ENCODE measurements at places on chromosomes 16 and 17. TPM values are rescaled to one million over a fixed set of nuclear protein-coding genes. Genes with fewer than 3 reads are reported as not detected.

- DNase-seq = no peak
Measured at GRCh38 chr16:27722892-27723450, 173.0 kb downstream of the KATNIP start.

DNA sequence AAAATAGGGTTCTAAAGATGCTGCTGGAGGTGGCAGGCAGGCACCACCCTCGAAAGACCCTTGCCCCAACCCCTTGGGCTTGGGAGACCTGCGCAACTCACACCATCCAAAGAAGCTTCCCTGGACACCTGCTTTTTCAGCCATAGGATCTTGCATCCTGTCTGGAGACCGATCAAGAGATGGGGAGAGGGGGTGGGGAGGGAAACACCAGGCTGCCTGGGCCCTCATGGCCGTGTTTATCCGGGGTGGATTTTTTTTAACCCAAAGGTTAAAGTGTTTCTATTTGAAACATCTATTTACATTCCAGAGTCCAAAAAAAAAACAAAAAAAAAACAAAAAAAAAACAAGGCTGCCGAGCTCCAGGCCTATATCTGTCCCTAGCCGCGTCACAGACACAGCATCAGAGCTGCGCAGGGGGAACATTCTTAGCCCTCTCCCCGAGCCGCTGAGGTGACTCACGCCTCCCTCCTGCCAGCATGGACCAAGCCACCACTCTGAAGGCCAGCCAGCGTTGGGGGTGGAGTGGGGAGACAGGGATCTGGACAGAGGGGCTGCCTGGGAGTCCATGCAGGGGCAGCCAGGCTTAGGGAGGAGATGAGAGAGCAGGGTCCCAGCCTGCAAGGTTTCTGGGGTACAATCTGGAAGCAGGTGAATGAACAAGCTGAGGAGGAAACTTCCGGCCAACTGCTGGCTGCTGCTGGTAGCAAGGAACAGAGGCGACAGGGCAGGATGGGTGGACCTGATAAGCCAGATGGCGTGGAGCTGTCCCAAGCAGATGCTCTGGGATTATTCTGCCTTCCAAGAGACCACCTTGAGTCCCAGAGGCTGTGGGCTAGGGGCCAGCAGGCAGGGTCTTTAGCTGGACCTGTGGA, 14.8 kb downstream of the HDAC5 start:
- DNase-seq = no peak

DNA sequence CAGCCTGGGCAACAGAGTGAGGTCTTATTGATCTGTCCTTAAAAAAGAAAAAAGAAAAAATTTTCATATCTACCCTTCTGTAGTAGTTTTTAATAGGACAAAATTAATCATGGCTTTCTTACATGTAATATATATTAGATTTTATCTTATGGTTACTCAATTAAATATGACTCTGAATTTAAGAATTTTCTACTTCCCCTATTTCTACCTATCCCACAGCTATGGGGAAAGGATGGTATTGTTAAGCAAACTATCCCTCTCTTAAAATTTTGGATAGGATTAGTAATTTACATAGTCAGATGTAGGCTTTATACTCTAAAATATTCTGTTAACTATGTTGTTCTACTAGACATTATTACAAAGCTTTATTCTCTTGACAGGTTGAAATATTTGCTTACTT, 62.5 kb downstream of the NQO1 start:
- no peak for DNase-seq

TLCD2 gene
- 0.97 TPM for total RNA-seq

DNA sequence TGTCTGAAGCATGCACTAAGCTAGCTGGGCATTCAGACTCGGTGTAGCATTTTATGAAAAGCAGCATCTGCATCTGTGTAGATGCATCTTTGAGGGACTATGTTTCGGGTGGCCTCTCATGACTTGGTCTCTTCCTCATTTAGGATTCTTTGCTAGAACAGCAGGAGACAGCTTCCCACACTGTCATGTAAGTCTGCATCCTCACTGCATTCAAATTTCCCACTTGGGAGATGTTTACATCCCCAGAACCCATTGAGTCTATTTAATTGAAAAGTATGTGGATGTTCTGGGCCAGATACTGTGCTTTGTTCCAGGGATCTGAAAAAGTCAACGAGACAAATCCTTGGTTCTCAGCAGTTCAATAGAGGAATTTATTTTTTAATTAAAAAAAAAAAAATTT, 198.6 kb upstream of the EEF2KMT start:
- DNase-seq = no peak

RDM1 gene
- total RNA-seq = 11.3 TPM

DNA sequence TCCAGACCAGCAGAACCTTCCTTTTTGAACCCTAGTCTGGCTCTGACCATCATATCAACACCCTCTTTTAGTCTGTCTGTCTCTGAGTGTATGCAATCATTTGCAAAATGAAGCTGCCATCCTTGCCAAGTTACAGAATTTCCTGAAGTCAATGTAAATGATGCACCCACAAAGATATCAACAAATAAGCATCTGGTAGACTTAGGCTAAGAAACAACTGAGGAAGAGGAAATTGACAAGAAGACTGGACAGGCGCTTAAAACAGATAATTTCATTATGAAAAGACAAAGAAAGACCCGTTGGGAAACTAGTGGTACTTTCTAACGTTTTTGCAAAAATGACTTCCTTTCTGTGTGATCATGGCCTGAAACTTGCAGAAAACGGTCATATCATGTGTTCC, 24.7 kb upstream of the CIITA start:
- no peak for DNase-seq

GRCh38 chr17:64024781-64025731, 4.6 kb upstream of the ICAM2 start:
- no peak for DNase-seq

GRCh38 chr17:28864991-28865849, 10.4 kb downstream of the ERAL1 start:
- DNase-seq = peak; percentile 28

C16orf89 gene
- not detected for total RNA-seq

KRT20 gene
- 203 TPM for total RNA-seq

KRT36 gene
- not detected for total RNA-seq

DNA sequence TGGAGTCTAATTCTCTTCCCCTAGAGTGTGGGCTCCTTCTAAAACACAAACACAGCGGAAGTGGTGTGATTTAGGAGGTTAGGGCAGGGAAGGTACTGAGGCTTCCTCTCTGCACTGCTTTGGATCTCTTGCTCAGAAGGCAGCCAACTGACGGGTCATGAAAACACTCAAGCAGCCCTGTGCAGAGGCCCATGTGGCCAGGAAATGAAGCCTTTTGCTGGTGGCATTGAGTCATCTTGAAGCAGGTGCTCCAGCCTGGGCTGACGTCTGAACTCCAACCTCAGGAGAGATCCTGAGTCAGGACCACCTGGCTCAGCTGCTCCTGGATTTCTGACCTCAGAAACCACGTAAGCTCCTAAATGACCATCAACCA, 72.9 kb downstream of the MRM1 start:
- DNase-seq = no peak

ZNF594 gene
- 7.4 TPM for total RNA-seq

DNA sequence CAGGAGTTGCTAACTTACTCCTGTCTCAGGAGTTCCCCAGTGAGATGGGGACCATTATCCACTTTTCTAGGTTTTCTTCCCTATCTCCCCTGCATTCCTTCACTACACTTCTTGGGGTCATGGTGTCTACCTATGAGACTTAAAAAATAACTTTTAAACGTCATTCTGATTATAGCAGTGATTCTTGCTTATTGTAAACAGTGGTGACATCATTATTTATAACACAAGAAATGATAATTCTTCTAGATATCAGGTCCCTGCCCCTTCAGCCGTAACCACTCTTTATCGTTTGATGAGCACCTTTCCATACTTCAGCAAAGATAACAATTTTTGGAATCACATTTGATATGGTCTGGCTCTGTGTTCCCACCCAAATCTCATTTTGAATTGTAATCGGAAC, 27.2 kb upstream of the IRX3 start:
- no peak for DNase-seq

KRT13 gene
- 45.8 TPM for total RNA-seq

MYH11 gene
- total RNA-seq = not detected

TCF25 gene
- total RNA-seq = 136 TPM

DNA sequence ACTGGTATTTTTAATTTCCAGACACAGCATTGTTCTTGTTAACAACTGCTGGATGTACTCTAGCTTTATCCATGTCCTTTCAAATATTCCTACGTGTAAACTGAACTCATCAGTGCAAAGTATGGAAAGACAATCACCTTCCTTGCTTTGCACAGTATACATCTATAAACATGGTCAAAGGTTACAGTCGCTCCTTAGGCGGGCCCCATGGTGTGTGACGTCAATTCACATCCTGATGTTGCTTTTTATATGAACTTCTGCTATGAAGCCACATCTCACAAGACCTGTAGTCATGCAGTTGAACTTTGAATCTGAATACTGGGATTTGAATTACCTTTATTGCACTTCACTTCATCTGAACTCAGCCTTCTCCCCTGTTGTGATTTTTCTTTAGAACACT, 447.6 kb upstream of the PSMD7 start:
- DNase-seq = no peak

NEUROD2 gene
- not detected for total RNA-seq

DNA sequence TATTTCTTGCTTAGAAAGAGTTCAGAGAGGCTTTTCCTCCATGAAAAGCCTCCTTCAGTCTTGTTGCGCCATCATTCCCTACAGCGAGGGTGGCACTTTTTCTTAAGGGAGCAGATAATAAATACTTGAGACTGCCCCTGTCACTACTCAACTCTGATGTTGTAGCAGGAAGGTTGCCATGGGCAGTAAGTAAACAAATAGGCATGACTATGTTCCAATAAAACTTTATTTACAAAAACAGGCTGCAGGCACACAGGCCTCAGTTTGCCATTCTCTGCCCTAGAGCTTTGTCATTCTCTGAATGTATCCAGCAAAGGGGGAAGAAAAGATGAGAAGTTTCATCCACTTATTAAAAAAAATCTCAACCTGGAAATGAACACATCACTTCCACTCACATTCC, 60.4 kb downstream of the MYOCD start:
- peak; percentile 25 for DNase-seq

GRCh38 chr16:28503470-28504259, 3.0 kb downstream of the IL27 start:
- no peak for DNase-seq

GRCh38 chr16:85321509-85322271, 209.4 kb upstream of the CIBAR2 start:
- peak; percentile 44 for DNase-seq

KRTAP9-4 gene
- not detected for total RNA-seq
